ENCODE measurements at places on chromosomes 1 and 21.

DNA sequence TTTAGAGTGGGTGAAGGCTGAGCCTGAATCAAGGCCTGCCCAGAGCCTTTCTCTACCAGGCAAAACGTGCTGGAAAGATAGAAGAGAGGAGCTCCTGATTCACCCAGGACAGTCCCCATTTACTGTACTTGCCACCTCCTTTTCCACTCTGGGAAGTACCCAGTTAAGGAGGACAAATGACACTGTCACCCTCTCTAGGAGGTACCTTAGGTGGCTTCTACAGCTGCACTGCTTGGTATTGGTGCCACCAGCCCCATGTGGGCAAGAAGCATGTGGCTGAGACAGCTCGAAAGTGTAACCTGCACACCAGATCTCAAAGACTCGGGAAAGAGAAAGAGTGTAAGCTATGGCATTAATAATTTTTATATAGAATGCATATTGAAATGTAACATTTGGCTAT, 42.3 kb downstream of the RUNX1 start:
- DNase-seq: no peak

DNA sequence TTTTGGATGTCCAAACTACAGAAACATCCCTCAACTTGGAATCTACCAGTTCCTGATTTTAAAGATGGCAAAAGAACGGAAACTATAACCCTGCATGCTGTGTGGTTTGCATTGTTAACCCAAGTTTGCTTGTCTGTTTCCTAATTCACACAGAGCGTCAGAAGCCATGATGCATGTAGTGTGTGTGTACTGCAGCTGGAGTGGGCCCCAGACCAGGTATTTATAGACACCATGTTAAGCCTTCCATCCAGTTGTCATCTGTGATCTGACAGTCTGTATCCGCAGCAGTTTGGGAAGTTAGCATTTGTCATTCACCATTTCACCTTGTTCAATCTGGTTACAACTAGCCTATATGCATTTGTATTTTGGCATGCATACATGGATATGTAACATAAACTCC, 27.7 kb upstream of the PLEKHM2 start:
- DNase-seq: no peak

- DNase-seq: no peak
Observed at GRCh38 chr1:168137515-168137821, 738 bp upstream of the GPR161 start.

- DNase-seq: no peak
Observed at GRCh38 chr1:33010932-33011731, 25.6 kb downstream of the AK2 start.

DNA sequence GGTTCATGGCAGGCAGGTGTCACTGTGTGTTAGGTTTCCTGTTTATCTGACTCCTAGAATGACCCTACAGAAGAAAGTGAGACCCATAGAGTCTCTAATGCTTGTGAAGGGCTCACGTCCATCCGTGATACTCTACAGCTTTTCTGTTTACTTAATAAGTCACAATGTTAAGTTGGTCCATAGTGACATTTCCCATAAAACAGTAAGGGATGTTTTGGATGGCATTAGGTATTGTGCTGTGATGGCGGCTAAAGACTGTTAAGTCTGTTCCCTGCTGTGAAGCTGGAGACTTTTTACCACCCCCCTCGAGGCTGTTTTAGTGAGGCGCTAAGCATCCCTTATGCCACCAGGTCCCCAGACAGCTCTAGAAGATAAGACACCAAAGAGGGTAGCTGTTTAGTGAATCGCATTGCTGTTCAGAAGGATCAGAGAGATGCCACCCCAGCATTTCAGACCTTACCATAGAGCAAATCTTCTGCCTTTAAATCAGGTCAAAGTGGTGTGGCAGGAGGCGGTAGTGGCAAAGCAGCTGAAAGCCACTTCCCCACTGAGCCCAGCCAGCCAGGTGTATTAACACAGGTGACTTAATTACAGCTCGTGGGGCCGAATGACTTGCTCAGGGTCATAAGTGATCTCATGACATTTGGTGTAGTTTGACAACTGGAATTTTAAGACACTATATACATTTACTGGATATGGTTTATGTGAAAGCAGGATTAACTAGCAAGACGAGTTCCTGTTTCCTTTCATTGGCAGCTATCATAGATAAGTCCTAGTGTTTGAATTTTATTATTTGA, 25.0 kb downstream of the SLC37A1 start:
- no peak for DNase-seq

DNA sequence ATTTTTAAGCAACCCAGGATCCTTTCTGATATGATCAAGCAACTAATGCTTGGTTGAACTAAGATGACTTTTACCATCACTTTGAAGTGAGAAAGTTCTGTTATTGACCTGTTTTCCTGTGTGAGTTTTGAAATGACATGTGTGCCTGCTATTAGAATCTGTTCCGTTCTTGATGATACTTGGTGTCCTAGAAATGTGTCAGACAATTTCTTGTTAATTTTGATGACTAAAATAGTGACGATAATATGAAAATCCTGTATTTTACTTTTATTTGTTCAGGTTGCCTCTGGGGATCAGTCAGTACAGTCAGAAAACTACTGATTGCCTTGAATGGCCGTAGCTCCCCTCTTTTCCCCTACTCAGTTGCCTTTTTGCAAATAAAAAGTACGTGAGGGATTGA, 228.0 kb downstream of the RYR2 start:
- DNase-seq: no peak

DNA sequence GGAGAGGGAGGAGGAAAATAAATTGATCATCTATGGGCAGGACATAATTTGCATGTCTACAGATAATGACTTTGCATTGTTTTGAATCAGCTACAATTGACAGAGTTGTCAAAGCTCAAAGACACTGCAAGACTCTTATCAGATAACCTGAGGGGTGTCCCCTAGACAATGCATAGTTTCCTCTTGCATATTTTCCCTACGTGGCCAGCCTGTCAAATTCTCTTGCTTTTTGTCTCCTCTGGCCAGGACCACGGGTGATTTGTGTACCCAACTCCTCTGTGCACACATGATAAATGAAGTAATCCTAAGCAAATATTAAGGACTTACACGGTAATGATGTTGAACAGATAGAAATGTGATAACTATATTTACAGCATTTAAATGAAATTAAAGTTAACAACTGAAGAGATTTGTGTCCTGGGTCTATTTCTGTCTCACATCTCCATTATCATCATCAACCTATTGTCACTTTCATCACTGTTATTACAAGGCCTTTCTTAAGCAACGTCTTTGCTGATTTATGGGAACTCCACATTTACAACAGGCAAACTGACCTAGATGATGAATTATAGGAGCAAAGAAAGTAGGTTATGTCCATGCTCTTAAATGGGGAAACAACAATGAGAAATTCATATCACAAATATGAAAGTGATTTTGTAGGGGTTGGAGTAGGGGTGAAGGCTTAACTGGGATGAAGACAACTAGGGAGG, 18.8 kb downstream of the BATF3 start:
- no peak for DNase-seq
